ENCODE measurements at places on chromosomes 7 and 10. TPM values are rescaled to one million over a fixed set of nuclear protein-coding genes. Genes with fewer than 3 reads are reported as not detected.

The CHAT gene
- total RNA-seq, result not detected

The TLX1 gene
- 2.2 TPM for total RNA-seq

The TMEM196 gene
- total RNA-seq, result not detected

The ADAM8 gene
- total RNA-seq, result 30.5 TPM

The TET1 gene
- 0.85 TPM for total RNA-seq

The BICC1 gene
- total RNA-seq, result 5.1 TPM

The ITGA8 gene
- not detected for total RNA-seq

The ADRB1 gene
- total RNA-seq, result 0.28 TPM

The TMEM176A gene
- not detected for total RNA-seq

The CNTNAP2 gene
- 4.3 TPM for total RNA-seq

The RNF148 gene
- total RNA-seq, result not detected

The CRCP gene
- 28.8 TPM for total RNA-seq

The NUDT13 gene
- 0.14 TPM for total RNA-seq

The IRF5 gene
- total RNA-seq, result 19.5 TPM

The WDFY4 gene
- total RNA-seq, result not detected

The EIF3B gene
- total RNA-seq, result 180 TPM
